Common myeloid progenitor, CD34-positive (primary cell): ENCODE measurements at places on chromosomes 6 and 20.

- no peak for DNase-seq
Measured at GRCh38 chr6:127291495-127291894, 24.8 kb downstream of the RNF146 start.

DNA sequence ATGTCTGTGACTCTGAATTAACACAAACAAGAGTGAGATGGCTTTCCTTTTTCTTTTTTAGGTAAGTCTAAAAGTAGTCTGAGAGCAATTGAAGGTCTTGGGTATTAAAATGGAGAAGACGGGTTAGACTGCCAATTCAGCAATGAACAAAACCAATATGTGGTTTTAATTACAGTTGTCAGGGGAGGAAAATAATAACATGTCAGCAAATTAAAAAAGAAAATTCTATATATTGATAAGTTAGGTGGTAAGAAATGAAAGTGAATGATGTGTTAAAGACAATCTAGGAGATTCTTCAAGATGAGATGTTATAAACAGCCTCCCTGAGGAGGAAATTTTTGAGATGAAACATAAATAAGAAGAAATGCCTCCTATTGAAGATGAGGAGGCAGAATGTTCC, 150.6 kb upstream of the HSF2 start:
- DNase-seq, result no peak

DNA sequence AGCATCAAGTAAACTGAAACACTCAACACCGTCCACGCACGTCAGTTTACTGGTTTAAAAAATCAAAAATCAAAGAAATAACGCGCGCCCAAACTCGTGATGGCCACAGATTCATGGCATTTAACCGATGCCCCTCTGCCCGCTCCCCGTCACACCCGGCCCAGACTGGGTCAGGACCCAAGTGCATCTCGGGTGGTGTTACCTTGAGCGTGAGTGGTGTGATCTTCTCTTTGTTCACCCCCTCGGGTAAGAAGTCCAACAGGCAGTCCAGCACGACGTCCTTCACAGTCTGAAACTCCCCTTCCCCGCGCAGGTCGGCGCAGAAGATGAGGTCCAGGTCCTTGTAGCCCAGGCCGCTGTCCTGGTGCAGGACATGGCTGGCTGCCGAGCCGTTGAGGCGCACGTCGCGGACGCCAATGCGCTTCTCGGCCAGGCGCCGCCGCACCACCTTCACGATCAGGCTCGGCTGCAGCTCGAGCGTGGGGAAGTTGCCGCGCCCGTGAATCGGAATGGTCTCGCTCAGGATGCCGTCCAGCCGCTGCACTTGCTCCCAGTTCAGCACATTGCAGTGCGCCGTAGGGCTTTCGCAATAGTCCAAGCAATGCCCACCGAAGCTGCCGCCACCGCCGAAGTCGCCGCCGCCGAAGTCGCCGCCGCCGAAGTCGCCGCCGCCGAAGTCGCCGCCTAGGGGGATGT, 945 bp downstream of the TENT5A start:
- DNase-seq, result peak; percentile 66

- DNase-seq, result no peak
Measured at GRCh38 chr6:27187231-27188060, 60.1 kb upstream of the PRSS16 start.

DNA sequence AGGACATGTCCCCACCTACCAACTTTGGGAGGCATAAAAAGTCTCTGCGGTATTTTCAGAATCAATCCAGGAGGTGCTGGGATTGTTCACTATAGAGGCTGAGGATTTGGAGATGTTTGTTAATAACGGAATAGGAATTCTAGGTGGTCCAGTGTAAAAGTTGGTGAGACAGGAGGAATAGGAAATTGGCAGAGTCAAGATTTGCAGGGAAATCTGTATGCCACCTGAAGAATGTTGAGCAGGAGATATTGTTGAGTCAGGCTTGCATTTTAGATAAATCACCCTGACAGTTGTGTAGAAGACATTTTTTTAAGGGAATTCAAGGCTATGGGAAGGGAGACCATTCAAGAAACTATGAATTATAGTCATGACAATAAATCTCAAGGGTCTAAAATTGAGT, 124.8 kb downstream of the COL12A1 start:
- DNase-seq, result no peak

DNA sequence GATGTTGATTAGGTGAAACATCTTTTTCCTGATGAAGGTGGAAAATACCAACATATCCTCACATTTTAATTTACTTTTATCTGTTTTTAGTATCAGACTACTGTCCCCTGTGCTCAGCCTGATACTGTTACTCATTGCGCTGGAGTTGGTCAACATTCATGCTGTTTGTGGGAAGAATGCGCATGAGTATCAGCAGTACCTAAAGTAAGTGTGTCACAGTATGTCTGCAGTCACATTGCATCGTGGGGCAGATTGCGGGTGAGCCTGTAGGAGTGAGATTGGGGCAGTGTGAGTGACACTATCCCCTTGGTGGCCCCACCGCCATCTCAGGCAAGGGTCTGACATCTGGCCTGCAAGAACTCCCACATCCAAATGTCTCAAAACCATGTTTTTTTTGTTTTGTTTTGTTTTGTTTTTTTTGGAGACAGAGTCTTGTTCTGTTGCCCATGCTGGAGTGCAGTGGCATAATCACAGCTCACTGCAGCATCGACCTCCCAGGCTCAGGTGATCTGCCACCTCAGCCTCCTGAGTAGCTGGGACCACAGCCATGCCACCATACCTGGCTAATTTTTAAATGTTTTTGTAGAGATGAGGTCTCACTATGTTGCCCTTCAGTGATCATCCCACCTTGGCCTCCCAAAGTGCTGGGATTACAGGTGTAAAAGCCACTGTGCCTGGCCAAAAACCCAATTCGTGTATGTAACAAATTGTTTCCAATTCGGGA, 27.8 kb downstream of the ERMARD start:
- no peak for DNase-seq

DNA sequence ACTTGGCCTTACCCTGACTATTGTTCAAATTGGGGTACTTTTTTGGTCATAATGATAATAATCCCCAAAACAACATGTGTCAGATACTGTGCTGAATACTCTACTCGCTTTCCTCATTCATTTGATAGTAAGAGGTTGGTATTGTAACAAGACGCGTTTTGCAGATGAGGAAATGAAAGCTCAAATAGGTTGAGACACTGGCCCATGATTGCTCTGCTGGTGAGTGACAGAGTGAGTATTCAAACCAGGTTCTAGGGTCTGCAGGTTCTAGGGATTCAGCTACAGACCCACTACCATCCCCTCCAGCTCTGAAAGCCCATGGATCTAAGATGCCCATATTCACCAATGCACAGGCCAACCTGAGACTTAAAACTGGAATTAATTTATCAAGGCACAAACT, 1.3 kb upstream of the ENPP4 start:
- DNase-seq, result peak; percentile 31

GRCh38 chr20:56631318-56631989, 2.3 kb downstream of the TFAP2C start:
- DNase-seq, result no peak

DNA sequence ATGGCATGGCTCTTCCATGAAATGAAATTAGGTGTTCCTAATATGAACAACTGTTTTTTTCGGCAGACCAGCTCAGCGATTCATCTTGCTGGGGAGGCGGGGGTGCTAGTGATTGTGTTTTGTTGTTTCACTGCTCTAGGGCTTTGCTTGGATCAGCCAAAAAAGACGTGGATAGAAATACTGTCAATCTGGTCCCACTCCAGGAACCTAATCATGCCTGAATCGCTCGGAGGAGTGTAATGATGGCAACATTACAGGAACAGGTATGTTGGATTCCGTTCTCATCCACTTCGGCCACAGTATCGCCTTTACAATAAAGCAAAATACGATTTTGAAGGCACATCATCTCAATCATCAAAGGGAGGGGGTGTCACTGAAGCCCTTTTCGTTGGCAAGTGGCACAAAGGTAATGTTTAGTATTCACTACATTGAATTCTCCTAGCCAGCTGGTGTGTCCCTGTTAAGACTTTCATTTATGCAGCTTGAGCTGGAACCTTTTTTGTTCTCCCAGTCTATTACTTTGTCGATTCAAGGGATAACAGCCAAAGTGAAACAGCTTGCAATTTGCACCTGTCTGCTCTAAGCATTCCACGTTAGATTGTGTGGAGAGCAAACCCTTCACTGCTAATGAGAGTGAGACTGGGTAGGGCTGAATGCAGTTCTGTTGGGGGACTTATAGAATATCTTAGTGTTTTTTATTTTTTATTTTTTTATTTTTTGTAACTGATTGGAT, 477.7 kb downstream of the TFAP2A start:
- no peak for DNase-seq

GRCh38 chr6:168884050-168884645, 369.5 kb downstream of the THBS2 start:
- DNase-seq, result no peak

DNA sequence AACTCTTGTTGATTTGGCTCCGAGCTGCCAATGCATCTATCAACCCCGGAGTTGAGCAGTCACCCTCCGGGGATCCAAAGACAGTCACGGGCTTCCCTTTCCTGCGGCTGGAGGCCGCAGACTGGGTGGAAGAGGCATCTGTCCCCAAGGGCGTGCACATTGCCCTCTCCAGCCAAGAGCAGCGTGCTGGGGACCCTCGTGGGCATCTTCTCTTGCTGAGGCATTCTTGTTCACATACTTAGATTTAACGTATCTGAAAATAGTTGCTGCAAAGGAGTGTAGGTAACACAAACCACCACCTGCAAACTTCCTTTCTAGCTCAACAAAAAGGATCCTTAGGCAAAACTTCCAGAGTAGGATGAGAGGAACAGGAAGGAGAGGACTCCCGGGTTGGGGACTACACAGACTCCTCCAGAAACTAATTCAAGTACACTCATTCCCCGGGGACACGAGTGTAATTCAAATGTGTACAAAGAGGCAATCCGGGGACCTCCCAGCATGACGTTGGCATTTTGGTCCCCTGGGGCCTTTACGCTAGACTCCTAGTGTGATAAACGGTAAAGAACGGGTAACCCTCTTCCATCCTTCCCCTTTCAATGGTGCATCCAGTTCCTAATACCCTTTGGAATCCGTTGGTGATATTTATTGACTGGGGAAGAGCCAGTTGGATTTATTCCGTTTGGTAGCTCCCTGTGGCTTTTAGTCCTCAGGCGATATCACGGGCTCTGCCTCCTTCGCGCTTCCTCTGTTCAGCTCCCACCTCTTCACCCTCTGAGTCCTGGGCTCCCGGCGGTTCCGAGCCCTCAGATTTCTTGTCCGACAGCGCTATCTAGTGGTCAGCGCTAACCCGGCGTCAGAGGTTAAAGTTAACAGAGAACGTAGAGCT, 2.7 kb upstream of the COL12A1 start:
- peak; percentile 88 for DNase-seq

- DNase-seq, result no peak
Measured at GRCh38 chr6:7138921-7139358, 31.2 kb downstream of the RREB1 start.

GRCh38 chr6:151690303-151690702, 117.2 kb upstream of the ESR1 start:
- DNase-seq, result peak; percentile 66

GRCh38 chr6:1591243-1591642, 18.5 kb upstream of the FOXC1 start:
- no peak for DNase-seq

GRCh38 chr6:11149551-11149950, 38.0 kb upstream of the ERVFRD-1 start:
- no peak for DNase-seq

DNA sequence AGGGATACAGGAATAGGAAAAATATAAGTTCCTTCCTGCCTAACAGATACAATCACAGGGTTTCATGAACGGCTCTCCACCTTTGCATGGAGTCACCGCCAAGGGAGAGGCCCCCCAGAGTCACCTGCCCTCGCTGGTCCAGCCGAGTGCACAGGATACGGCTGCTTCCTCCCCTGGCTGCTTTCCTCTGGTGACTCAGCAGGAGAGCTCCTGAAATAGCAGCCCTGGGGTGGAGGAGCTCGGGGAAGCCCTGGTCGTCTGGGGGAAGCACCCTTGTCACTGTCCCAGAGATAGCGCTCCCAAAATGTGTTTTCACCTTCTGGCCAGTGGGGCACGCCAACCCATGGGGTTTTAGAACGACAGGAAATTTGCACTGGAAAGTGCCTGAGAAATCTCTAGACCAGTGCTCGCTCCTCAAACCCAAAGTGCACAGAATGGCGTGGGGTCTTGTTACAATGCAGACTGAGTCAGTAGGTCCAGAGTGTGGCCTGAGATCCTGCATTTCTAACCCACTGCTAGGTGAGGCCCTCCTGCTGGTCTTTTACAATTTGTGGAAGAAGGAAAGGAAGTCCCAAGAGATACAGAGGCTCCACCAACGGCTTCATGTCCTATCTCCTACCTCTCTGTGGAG, 35.9 kb upstream of the FAM50B start:
- DNase-seq, result peak; percentile 94

DNA sequence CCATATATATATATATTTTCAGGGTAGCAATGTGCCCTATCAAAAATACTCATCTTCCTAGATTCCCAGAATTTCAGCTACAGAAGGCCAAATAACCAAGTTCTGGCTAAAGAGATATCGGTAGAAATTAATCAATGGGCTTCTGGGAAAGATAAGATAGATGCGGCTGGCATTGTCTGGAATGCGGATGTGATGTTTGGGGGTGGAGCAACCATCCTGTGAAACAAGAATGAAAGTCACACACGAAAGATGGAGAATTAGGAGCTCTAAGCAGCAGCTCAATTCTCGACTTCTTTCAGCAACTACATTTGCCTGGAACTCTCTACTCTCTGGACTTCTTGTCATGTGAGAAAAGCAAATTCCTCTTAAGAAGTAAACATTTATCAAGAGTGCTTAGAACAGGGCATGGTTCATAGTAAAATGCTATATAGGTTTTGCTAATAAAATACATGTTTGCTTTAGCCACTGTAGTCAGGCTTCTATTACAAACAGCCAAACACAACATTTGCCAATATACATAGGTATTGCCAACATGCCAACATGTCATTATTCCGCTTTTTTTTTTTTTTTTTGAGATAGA, 90.8 kb downstream of the CLIC5 start:
- DNase-seq, result no peak

GRCh38 chr20:19492687-19493336, 265.2 kb upstream of the RIN2 start:
- no peak for DNase-seq

DNA sequence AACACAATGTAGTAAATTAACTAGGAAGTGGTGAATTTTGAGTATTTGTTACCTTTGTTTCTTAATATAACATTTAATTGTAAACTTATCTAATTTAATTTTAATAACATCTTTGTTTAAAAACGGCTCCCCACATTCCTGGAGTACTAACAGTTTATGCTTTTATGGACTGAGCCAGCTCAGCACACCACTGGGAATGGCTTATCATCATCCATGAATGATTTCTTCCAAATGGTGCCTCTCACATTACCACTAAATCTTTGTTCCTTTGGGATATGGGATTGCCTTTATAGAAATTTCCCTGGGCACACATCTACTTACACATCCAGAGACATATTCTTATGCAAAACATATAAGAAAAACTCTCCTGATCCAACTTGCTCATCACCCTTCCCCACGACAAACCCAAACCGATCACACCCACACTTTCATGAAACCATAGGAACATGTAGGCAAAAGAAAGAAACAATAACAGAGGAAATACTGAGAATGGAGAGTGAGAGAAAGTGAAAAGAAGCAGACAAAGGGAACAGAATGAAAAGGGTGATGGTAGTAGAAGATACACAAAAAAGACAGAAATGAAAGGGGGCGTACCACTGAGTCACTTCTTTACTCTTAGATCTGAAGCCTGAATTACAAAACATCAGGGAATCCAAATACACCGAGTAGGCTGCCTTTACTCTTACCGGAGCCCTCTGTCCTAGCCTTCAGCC, 58.5 kb upstream of the KCNK16 start:
- DNase-seq, result no peak

- no peak for DNase-seq
Measured at GRCh38 chr6:108676555-108676954, 115.8 kb downstream of the FOXO3 start.

- DNase-seq, result no peak
Measured at GRCh38 chr20:63117661-63118302, 98.1 kb downstream of the YTHDF1 start.

GRCh38 chr6:44079672-44080071, 47.6 kb downstream of the MRPL14 start:
- no peak for DNase-seq
